ENCODE measurements at places on chromosomes 1 and 21. TPM values are rescaled to one million over a fixed set of nuclear protein-coding genes. Genes with fewer than 3 reads are reported as not detected.

The PLEKHN1 gene
- 1.3 TPM for total RNA-seq

- peak; percentile 55 for DNase-seq
Observed at GRCh38 chr1:20080441-20081352, 10.7 kb downstream of the PLA2G5 start.

GRCh38 chr1:232553809-232554208 lies 76.1 kb downstream of the SIPA1L2 start:
- peak; percentile 18 for DNase-seq

DNA sequence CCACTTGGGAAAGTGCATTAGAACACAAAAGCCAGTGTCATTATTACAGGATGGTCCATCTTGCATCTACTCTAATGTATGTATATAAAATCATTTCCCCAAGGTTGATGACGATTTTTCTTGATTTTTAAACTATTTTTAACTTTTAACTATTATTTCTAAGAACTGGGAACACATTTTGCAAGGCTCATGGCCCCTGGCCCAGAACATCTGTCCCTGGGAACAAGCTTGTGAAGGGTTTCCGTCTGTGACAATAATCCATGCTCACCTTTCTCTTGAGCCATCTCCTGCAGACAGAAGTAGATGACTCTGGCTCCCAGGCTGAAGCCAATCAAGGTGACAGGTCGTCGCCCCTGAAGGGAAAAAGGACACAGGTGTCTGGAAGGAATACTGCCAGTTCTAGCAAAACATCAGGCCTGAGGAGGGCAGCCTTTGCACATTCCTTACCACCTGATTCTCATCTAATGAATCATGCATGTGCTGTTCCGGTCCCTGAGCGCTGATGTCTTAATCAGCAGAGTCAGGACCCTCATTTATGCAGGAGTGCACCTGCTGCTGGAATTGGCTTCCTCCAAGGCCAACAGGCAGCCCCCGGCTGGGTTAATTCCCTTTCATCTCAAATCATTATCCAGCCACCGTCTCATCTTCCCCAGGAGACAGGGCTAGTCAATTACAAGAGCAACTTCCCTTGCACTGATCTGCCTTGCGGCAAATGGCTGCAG lies 62.5 kb downstream of the TMCO4 start:
- no peak for DNase-seq

The KCNT2 gene
- 9.1 TPM for total RNA-seq

DNA sequence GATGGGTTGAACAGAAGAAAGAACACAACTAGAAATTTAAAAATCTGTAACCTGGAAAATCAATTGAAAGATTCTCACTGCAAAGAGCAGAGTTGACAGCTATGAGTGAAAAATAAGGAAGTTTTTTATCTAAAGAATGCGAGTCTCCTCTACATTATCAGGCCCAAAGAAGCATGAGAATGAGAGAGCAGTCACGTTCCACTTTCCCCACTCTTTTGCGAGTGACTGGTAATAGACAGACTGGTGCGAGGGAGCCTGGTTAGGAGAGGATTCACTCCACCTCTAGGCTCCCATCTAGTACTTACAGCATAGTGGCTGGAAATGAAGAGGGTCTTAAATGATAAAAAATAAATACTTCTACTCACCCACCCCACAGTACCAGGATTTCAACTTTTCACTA lies 52.0 kb downstream of the PRDX6 start:
- no peak for DNase-seq

The DUSP12 gene
- total RNA-seq: 26.2 TPM

DNA sequence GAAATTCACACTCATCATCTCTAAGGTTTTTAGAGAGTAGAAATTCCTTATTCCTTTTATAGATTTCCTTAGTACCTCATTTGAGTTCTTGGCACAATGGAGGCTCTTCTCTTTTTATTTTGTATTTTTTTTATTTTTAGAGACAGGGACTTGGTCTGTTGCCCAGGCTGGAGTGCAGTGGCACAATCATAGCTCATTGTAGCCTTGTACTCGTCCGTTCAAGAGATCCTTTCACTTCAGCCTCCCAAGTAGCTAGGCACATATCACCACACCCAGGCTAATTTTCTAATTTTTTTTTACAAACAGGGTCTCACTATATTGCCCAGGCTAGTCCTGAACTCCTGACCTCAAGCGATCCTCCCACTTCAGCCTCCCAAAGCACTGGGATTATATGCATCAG lies 29.6 kb downstream of the RGL1 start:
- no peak for DNase-seq

GRCh38 chr1:178127482-178128191 lies 33.7 kb downstream of the RASAL2 start:
- DNase-seq: no peak

DNA sequence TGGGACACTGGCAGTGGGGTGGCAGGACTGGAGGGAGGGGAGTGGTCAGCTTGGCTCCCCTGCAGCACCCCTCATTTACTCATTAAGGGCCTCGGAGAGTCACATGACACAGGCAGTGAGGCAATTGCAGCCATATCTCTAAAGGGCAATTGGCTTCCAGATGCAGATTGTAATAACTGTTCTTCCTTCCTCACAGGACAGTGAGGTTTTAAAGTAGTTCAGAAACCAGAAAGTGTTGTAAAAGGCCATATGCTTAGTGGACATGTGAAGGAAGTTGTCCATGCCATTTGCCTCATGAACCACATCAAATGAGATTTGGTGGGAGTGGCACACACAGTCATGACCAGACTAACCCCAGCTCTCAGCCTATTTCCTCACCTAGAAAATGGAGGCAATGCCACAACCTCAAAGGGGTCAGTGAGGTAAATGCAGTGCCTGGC lies 11.1 kb downstream of the MTX1 start:
- DNase-seq: peak; percentile 74

The MPZ gene
- 3.3 TPM for total RNA-seq

The ACKR1 gene
- total RNA-seq: not detected

DNA sequence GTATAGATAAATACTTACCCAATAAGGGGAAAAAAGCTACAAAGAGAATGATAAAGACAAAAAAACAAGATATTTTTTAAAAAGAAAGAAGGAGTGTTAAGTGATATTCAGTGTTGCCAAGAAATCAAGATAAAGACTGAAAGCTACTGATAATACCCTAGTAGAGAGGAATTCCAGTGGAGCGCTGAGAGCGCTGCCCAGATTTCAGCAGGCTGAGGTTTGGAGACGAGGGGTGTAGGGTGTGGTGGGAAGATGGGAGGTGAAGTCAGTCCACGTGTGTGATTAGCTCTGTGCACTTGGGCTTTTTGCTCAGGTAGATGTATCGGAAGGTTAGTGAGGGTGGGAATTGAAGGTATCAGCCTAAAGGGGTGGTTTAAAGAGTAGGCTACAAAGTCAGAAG lies 47.8 kb downstream of the FMN2 start:
- DNase-seq: no peak

- peak; percentile 83 for DNase-seq
Observed at GRCh38 chr21:36698385-36698980, 432 bp upstream of the SIM2 start.

The NTMT2 gene
- not detected for total RNA-seq

DNA sequence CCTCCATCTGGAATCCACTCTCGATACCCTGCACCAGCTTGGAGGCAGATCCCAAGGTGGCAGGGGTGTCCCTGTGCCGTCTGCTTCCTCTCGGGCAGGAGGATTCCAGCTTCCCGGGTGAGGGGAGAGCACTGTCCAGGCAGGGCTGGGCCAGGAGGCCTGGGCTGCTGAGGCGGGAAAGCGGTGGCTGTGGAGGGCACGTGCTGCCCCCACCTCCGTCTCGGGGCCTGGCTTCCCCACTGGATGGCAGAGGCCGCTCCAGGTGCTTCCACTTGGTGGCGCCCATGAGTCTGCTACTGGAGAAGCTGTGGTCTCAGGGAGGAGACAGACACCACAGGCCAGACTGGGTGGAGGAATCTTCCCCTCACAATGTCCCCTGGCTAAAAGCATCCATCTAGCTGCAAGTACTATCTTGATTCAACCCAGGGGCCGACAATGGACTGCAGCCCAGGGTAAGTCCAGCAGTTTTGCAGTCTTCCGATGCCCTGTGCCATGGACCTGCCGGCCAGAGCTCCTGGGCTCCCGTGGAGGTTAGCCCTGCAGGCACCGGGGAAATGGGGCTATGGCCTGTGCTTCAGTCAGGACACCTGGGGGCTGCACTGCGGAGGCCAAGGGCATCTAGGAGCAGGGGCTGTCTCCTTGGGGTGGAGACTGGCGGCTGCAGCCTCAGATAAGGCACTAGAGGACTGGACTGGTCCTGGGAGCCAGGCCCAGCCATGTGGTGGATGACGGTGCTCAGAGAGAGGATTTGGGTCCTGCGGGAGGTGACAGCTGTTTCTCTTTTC lies 41.3 kb upstream of the EIF4G3 start:
- peak; percentile 98 for DNase-seq

GRCh38 chr21:20729376-20729775 lies 268.8 kb upstream of the NCAM2 start:
- DNase-seq: no peak

DNA sequence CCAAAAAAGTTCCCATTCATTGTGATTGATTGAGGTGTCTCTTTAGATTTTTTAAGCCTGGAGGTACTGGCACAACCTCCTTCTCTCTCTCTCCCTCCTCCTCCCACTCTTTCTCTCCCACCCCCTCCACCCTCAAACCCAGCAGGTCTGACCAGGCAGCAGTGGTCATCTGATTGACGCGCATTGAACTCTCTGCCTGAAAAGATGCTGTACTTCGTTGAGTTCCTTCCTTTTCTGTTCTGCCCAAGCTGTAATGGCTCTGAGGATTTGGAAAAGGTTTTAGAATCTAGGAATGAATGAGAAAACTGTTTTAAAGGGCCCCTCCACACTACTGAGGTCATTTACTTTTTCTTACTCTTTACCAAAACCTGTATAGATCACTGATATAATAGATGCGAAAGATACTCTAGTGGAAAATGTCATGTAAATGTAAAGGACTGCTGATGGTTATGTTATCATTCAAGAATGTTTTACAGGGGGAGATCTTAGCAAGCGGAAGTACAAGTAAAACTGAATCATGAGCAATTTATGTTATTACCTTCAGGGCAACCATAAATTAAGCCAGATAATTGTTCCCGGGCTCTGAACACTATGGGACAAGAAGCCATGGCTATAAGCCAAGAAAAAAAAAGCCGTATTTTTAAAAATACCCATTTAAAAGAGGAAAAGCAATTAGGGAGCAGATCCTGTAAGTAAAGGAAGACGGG lies 25.2 kb upstream of the DYRK1A start:
- DNase-seq: no peak

DNA sequence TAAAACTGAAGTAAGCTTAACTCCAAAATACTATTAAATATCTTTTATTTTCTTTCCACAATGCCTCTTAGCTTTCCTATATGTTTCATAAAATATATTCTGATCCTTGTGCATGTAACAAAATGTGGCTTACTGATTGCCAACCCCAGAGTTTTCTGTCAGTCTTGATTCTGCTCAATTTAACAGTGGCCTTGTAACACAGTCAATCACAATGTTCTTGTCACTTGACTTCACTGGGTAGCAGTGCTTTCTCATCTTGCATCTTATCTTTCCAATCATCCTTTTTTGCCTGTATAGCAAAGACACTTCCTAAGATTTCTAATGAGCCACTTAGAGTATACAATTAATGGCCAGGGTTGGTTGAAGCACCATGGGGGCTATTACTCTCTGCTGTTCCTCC lies 19.9 kb upstream of the BRINP3 start:
- DNase-seq: no peak

The BATF3 gene
- total RNA-seq: 1.5 TPM

The DIPK1A gene
- total RNA-seq: 6.6 TPM

- peak; percentile 59 for DNase-seq
Observed at GRCh38 chr1:75067975-75068374, 66.2 kb upstream of the LHX8 start.

The DEPDC1 gene
- 26.8 TPM for total RNA-seq

DNA sequence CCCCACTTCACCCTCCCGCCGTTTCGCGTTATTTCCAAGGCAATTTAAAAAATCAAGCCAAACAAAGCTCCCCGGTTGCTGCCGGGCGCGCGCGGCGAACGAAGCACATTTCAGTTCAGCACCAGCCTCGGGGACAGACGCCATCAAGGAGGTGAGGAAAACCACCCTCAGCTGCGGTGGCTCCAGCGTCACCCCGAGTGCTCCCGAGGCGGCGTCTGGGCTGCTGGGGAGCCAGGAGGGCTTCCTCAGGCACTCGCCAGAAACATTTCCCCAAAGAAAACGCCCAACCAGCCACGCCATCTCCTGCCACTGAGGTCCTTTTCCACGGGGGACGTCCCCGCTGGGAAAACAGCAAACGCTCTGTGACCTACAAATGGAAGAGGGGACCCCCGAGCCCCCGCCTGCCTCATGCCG lies 623 bp downstream of the GNG4 start:
- peak; percentile 91 for DNase-seq

DNA sequence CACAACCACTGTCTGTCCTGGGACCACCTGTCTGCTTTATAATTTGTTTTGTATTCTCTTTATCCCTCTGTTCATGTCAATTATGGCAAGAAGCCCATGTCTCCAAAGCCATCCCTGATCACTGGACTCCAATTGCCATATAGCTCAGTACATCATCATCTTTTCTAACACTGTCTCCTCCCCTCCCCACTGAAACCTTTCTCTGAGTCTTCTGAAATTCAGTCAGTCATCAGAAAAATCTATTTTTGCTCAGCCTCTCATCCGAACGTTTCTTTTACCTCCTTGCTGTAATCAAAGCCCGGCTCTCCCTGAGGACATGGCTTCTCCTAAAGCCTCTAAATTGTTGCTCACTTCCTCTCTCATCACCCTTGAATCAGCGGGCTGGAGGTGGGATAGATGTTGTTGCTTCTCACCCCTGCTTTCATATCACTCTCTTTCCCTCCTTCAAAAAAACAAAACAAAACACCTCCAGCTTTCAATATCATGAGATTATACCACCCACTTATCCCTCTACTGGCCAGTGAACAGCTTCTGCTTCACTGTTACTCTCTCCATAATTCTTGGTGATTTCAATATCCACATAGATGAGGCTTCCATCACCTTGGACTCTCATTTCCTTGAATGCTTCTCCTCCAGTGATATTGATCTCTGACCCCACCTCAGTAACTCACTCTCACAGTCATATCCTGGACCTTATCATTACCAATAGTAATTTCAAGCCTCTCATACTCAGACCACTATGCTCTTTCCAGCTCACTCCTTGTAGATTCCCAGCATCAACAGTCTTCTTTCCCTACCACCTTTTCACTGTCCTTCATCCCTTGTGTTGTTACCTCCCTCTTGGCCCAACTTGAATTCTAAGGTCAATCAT lies 27.8 kb downstream of the RAB3B start:
- no peak for DNase-seq

GRCh38 chr1:196367838-196368237 lies 240.4 kb downstream of the KCNT2 start:
- no peak for DNase-seq

- peak; percentile 82 for DNase-seq
Observed at GRCh38 chr1:53683986-53684740, 54.8 kb downstream of the GLIS1 start.

GRCh38 chr1:77744576-77744975 lies 15.1 kb downstream of the USP33 start:
- peak; percentile 52 for DNase-seq

GRCh38 chr1:158102881-158103674 lies 77.6 kb upstream of the CD1D start:
- DNase-seq: no peak
